ENCODE measurements at places on chromosomes 7 and 10.

GRCh38 chr7:1669954-1670893 is at the start of gene ELFN1:
Gene ELFN1 (plus strand): TSS chr7:1670277. CDS start chr7:1744597, 74,320 bp downstream.
- DNase-seq = peak; percentile 83

- no peak for DNase-seq
Measured at GRCh38 chr7:138247568-138248333, 171.5 kb downstream of the AKR1D1 start.

GRCh38 chr7:74569501-74570075 is 87.9 kb upstream of the GTF2I start:
- no peak for DNase-seq

DNA sequence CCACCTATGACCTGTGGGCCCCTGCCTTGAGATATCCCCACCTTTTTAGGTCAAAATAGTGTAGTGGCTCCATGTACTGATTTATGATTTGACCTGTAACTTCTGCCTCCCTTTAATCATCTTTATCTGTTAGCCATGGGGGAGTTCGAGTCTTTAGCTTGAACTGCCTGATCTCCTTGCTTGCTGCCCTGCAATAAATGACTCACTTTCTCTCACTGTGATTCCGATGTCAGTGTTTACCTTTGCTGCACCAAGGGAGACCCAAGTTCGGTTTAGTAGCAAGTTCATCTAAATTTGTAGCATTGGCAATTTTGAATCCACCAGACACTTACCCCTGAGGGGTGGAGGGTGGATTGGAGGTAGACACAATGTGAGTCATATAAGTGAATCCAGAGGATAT is 814.6 kb upstream of the AUTS2 start:
- DNase-seq = peak; percentile 56

GRCh38 chr7:107953924-107954303 is 49.0 kb downstream of the LAMB1 start:
- no peak for DNase-seq

DNA sequence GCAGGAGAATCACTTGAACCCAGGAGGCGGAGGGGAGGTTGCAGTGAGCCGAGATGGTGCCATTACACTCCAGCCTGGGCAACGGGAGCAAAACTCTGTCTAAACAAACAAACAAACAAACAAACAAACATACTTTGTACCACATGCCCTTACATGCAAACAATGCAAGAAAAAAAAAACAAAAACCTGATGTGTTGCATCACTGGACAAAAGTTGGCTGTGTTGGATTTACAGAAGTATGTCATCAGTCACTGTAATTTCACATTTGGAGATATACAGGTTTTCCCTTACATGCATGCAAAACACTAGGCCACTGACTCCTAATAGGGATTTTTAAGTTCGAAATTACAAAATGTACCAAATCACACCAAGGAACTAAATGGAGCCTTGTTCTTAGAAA is 138.5 kb downstream of the SRPK2 start:
- DNase-seq = no peak

DNA sequence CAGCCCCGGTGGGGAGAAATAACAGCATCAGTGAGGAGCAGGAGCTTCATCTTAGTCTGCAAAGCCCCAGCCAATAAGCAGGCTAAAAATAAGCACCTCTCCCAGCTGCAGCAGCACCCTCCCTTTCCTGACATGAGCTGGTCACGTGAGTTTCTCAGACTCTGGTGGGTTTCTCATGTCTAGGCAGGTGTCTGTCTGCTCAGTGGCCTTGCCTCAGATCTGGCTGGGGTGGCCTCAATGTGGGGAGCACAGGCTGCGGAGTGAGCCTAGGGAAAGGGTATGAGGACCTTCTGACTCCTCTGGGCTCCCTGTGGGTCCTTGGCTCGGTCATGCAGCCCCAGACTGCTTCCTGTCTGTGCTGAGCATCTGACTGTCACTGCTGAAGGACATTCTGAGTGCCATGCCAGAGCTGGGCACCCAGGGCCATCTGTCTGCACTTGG is 81.6 kb upstream of the LRRC4 start:
- DNase-seq = no peak

DNA sequence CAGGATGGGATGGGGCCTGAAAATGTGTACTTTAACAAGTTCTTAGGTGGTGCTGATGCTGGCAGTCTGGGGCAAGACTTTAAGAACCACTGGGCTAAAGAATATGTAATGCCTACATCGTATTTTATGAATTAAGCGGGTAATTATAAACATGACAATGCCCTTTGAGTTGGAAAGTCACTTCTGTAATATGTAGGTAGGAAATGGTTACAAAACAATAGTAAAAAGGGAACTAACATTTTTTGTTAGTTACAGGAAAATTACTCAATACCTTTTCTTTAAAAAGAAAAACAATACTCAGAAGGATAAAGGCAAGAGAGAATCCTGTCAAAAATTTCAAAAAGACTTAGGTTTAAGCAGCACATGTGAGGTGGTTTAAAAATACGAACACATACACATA is 48.3 kb upstream of the STEAP4 start:
- no peak for DNase-seq

GRCh38 chr7:16034353-16034752 is 347.9 kb upstream of the MEOX2 start:
- DNase-seq = peak; percentile 71

DNA sequence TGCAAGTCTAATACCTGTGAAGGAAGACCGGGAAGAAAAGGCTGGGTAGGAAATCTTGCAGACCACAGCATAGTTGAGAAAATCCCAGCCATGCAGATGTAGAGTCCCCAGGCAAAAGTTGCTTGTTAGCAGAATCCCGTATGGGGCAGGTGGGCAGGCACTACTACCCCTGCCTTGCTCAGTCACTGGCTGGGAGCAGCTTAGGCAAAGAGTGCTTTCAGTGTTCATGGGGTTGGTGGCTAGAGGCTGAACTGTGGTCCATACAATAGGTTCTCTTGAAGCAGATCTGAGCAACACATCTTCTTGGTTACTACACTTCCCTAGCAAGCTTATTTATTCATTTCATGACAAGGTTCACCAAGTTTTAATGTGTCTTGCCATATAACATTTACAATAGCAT is 92.6 kb downstream of the AHCYL2 start:
- DNase-seq = no peak

GRCh38 chr10:71547312-71547711 is 150.6 kb downstream of the CDH23 start:
- no peak for DNase-seq

DNA sequence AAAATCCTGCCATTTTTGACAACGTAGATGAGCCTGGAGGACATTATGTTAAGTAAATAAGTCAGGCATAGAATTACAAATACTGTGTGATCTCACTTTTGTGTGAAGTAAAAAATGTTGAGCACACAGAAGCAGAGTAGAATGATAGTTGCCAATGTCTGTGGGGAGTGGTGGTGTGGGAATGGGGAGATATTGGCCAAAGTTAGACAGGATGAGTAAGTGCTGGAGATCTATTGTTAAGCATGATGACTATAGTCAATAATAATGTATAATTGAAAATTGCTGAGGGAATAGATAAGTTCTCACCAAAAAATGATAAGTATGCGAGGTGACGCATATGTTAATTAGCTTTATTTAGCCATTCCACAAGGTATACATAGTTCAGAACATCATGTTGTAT is 92.0 kb downstream of the GPR85 start:
- DNase-seq = peak; percentile 49

DNA sequence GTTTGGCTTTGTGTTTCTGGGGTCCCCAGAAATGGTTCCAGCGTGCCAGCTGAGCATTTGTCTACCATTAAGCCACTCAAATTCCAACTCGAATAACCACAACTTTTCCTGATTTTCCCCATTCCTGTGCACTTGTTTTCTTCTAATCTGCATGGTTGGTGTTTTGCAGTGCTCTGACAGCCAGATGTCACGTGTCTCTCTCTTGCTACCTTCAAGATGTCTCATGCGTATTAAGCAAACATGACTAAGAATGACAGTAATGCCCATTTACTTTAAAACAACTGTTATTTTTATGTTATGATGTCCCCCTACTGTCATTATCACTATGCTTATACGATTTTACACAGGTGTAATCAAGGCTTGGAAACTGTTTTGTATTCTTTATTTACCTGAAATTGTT is 35.2 kb upstream of the MXI1 start:
- no peak for DNase-seq

- no peak for DNase-seq
Measured at GRCh38 chr7:64581391-64581790, 18.5 kb upstream of the ZNF680 start.

GRCh38 chr7:79436378-79436777 is 17.1 kb downstream of the MAGI2 start:
- DNase-seq = peak; percentile 36

- no peak for DNase-seq
Measured at GRCh38 chr7:132469681-132470080, 106.6 kb downstream of the PLXNA4 start.

DNA sequence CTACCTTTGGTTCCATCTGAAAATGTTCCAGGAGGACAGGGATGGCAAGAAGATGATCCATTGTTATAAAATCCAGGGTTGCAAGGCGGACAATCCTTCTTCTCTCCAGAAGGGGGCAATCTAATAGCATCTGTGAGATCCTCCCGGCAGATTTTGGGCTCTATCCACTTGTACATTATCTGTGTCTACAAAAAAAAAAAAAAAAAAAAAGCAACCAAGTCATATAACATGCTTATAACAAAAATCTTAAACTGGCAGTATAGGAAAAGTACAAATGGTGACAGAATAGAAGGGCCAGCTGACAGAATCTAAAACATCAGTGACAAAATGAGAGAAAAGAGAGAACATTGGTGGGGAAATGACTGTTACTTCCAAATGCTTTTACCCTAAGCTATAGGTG is 132.7 kb downstream of the ELAPOR2 start:
- DNase-seq = peak; percentile 56

DNA sequence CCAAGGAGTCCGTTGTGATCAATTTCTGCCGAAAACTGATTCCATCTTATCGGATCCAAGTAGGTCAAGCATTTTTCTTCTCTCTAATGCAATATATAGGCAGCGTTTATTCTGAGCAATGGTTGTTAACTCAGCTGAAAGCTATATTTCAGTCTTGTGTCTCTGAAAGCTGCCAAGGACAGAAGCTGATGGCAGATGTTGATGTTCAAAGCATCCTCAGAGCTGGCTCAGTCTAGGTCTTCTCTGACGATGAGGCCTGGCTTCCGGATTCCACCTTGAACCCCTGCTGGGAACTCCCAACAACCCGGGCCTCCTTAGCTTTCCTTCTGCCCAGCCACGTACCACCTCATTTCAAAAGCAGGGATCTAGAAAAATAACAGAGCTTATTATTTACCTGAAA is 863.6 kb downstream of the NRG3 start:
- no peak for DNase-seq

GRCh38 chr10:122279725-122280141 is 8.6 kb downstream of the BTBD16 start:
- DNase-seq = peak; percentile 39

DNA sequence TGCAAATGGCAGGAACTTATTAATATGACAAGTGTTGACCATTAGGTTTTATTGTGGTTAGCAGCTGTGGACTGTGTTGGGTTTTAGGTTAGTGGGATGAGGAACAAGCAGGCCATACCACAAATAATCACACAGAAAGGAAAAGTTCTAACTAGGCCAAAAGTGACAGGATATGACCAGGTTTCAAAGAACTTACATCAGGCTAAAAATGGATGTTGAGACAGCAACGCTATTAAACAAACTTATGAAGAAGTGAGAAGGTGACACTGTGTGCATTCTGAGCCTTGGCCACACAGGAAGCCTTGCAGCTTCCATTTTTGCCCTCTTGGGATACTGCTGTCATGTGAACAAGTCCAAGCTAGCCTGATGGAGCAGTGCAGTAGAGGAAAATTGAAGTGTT is 568.8 kb downstream of the HTR7 start:
- DNase-seq = peak; percentile 46

DNA sequence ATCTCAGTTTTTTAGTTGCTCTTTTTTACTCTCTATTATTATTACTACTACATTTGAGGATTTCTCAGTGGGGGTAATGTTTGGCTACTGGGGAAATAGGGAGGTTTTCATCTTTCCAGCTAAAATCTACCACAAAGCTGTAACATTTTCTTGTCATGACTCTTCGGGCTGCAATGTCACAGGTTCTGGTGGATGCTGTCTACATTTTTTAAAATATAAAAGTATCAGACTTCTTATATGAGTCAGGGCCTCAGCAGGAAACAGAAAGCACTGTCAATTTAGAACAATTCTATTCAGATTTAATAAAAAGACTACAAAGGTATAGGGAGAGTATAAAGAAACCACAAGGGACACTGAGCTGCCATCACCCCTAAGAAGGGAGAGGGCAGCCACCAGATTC is 61.6 kb downstream of the DNAJC12 start:
- no peak for DNase-seq

DNA sequence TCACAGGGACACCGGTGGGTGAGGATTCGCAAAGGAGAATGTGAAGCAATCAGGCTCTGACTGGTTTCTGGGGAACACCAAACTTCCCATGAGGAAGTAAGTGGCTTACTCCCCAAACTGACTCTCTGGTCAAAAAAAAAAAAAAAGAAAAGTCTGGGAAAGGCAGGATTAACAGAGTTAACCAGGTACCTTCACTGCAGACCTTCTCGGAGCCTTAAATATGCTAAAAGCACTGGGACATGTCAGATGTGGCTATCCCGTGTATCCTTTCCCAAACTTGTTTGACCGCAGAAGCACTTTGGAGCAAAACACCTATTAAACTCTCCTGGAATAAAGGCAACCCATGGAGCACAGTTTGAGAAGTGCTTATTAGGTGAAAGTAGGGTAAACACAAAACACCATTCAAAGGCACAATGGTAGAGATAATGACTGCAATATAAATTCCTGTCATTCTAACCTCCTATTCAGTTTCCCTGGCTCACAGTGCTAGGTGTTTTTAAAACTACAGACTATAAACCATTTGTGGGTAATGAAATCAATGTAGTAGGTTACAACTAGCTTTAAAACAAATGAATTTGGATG is 44.1 kb upstream of the MXI1 start:
- no peak for DNase-seq

DNA sequence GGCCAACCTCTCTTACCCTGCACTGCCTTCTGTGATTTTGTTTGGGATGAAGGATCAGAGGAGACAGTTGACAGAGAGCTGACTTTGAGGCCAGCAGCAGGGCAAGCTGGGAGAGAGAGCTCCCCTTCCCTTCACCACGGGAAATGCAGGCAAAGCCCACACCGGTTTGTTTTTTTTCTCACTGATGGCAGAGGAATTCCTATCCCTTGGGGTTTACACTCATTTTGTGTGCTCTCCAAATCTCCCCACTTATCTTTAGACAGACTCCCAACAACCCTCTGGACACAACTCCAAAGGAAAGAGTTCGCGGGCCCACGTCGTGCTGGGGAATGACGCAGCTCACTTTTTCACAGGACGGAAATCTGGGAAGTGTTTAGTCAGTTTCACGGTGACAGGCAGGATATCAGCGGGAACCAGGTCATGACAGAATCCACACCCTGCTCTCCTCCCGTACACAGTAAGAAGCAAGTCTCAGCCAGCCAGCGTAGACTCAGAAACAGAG is 68.3 kb upstream of the FAM171A1 start:
- DNase-seq = peak; percentile 70

GRCh38 chr7:73770860-73771670 is 995 bp upstream of the CLDN3 start:
- DNase-seq = no peak

- no peak for DNase-seq
Measured at GRCh38 chr10:3782146-3782450, 2.9 kb downstream of the KLF6 start.

GRCh38 chr7:30660331-30661255 is 21.7 kb downstream of the CRHR2 start:
- no peak for DNase-seq

GRCh38 chr10:101781655-101781983 is 1.6 kb downstream of the NPM3 start:
- DNase-seq = no peak

- DNase-seq = peak; percentile 27
Measured at GRCh38 chr10:5447611-5448071, 35.3 kb downstream of the NET1 start.

GRCh38 chr10:98568551-98568950 is 121.8 kb upstream of the HPS1 start:
- no peak for DNase-seq

All from fibroblast of skin of right quadriceps (primary cell).